ENCODE measurements at places on chromosomes 13 and 19.

DNA sequence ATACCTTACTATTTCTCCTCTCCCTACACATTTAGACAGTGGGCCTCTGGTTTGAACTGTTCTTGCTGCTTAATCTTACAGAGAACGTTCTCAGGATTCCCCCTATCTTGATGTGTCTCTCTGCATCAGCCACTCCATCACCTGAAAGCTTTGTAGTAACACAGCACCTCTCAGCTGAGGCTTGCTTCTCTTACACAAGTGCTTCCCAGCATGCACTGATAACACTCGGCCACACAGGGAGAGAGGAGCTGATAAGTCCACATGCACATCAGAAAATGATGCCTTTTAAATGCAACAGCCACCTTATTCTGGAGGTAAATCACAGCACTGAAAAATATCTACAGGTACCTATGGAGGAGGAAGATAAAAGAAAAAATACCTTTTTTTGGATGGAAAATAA lies 192.2 kb upstream of the TSHZ3 start:
- no peak for DNase-seq

GRCh38 chr19:55459551-55459949 lies 1.9 kb downstream of the ISOC2 start:
- DNase-seq, result no peak

- no peak for DNase-seq
Observed at GRCh38 chr13:50072676-50073075, 57.4 kb downstream of the KCNRG start.

DNA sequence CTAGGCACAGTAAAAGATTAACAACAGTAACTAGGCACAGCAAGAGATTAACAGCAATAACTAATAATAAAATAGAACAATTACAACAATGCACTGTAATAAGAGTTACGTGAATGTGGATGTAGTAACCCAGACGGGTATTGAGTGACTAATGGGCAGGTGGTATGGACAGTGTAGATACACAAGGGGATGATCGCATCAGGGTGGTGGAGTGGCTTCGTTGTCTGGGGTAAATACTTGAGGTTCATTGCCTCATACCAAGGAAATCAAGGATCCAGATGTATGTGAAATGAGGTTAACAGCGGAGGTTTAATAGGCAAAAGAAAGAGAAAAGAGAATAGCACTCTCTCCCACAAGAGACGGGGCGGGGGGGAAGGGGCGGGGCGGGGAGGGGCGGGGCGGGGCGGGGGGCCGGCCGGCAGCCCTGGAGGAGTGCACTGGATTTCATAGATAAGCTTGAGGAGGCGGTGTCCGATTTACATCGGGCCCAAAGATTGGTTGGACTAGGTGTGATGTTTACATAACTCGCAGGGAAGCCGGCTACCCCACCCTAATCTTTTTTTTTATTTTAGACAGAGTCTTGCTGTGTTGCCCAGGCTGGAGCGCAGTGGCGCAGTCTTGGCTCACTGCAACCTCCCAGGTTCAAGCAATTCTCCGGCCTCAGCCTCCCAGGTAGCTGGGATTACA lies 106.3 kb downstream of the KCTD15 start:
- DNase-seq, result no peak

DNA sequence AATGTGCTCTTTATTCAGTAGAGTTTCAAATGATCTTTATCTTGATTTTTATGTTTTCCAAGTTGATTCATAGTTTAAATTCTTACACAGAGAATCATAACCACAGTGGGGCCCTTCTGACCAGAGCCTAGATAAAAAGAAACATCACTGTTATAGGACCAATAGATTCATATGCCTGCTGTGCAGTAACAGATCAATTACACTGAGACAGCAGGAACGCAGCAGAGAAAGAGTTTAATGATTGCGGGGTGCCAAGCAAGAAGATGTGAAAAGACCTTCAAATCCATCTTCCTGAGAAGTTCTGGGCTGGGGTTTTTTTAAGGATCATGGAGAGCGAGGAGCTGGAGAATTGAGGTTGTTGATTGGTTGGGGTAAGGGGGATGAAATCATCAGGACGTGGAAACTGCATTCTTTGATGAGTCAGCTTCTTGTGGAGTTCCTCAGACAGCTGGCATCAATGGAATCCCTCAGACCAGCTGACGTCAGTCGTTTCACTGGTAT lies 346.6 kb downstream of the TBC1D4 start:
- DNase-seq, result no peak
